GM18507 (cell line): ENCODE measurements at places on chromosomes 1 and 21.
A peak's percentile ranks its signal among the peaks of the same experiment; 100 is the strongest.

- DNase-seq: peak; percentile 42
Observed at GRCh38 chr21:37711836-37712568, 204.3 kb downstream of the KCNJ6 start.

DNA sequence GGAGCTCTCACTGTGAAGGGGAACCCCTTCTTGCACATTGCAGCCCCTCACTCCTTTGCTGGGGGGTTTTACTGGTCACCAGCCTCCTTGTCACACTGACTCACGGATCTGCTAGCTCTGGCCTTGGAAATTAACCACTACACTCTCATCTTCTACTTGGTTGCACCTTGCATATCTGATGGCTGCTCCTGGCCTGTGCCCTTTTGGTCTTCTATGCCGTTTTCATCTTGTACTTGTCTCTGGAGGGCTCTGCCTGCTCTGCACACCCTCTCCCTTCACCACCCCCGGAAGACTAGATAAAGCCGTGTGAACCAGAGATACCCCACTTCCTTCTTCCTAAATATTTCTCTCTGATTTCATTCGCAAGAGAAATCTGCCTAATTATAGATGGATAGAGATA, 44.6 kb downstream of the CD247 start:
- DNase-seq: no peak

GRCh38 chr1:155184835-155185782, 11.5 kb downstream of the TRIM46 start:
- peak; percentile 73 for DNase-seq

GRCh38 chr1:108830119-108831008, 26.5 kb downstream of the AKNAD1 start:
- DNase-seq: no peak

DNA sequence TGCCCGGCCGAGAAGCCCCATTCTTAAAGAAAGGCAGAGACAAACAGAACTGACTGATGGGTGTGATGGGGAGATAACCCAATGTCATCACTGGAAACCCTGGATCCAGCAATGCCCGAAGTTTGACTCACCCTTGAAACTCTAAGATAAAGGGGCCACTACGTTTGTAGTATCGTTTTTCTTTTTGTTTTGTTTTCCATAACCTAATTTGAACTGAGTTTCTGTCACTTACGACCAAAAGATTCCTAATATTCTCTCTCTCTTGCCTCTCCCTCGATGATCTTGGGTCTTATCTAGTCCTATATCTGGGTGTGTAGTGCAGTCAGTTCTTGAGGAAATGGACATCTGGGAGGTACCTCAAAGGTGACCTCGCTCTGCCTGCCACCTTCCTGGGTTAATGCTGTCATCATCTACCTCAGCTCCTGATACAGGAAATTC, 57.8 kb upstream of the ID3 start:
- no peak for DNase-seq

DNA sequence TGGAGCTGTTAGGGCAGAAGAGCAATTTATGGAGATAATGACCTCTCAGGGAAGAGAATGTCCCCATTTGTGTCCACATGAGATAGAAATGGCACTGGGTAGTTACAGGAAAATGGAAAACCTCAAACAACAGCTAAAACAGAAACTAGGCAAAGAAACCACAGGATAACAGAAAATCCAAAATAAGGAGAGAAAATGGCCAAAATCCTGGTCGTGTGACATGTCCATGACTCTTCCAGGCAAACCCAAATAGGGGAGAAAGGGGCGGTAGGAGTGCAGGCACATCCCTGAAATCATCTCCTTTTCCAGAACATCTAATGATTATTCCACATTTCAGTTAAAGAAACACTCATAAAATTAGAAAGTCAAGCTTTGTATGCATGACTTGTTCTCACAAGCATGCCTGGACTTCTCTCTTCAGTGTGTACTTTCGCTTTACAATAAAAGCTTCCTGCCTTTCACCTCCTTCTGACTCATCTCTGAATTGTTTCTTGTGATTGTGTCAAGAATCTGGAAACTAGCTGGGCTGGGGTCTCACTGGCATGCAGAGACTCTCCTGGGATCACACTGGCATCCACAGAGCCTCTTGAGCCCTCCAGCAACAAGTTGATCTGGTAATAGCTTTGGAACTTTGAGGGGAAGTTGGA, 171.4 kb upstream of the ZP4 start:
- DNase-seq: no peak
